ENCODE measurements at places on chromosomes 6 and 20.

GRCh38 chr20:61397146-61397545 is 145.1 kb downstream of the CDH4 start:
- no peak for DNase-seq

DNA sequence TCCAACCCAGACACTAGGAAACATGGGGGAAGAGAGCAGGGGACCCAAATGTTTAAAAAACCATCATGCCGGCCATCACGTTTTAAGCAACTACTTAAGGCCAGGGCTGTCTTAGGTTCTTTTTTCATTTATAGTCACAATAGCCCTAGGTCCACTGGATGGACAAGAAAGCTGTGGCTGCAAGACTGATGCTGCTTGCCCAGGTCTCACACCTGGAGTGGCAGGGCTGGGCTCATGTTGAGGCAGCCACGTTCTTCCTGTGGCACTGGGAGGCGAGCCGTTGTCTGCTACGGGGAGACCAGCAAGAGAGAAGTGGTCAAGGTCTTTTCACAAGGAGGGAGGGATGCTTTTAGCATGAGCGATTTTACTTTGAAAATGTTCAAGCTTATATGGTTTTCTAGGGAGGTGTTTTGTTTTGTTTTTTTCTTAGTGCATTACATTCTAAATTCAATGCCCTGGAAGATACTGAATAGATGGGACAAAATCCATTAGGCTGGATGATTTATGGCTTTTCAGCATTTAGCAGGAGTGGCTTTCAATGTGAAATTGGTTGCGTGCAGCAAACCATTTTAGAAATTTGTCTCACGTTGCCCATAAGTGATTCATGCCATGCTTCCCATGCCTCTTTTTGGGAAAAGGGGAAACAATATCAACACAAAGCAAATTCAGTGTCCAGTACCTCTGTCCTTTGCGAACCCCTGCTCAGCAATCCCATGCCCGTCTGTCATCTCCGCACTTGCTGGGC is 106.6 kb upstream of the SNX9 start:
- no peak for DNase-seq

DNA sequence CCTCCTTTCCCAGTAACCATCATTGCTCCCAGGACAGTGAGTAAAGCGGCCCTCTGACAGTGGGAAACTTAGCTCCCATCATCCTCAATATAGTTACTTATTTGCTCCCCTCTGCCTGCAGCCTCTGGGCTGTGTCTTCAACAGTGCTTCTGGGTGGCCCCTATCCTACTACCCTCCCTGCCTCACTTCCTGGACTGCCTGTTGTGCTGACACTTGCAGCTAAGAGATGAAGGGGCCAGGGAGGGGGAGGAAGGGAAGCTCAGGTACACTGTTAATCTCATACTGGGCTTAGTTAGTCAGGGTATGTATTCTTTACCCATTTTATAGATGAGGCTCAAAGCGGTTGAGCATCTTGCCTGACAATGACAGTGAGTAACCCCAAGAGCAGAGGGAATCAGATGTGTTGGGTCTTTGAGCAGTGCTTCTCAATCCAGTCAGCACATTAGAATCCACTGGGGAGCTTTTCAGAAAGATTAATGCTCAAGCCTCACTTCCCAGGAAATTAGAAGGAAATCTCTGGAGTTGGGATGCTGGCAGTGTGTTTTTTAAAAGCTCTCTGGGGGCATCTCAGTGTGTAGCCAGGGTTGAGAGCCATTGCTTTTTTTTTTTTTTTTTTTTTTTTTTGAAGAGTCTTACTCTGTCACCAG is 27.1 kb upstream of the KCNK5 start:
- DNase-seq: no peak

GRCh38 chr6:169675011-169675410 is 26.8 kb downstream of the WDR27 start:
- no peak for DNase-seq

- no peak for DNase-seq
These were observed 411.1 kb downstream of the BCKDHB start for GRCh38 chr6:80517525-80517924.

- peak; percentile 34 for DNase-seq
These were observed 13.5 kb upstream of the ZNF391 start for GRCh38 chr6:27374824-27375612.

Data from GM12892 (cell line).